Eye (tissue), 1 donor: ENCODE measurements at places on chromosomes 16 and 17.

DNA sequence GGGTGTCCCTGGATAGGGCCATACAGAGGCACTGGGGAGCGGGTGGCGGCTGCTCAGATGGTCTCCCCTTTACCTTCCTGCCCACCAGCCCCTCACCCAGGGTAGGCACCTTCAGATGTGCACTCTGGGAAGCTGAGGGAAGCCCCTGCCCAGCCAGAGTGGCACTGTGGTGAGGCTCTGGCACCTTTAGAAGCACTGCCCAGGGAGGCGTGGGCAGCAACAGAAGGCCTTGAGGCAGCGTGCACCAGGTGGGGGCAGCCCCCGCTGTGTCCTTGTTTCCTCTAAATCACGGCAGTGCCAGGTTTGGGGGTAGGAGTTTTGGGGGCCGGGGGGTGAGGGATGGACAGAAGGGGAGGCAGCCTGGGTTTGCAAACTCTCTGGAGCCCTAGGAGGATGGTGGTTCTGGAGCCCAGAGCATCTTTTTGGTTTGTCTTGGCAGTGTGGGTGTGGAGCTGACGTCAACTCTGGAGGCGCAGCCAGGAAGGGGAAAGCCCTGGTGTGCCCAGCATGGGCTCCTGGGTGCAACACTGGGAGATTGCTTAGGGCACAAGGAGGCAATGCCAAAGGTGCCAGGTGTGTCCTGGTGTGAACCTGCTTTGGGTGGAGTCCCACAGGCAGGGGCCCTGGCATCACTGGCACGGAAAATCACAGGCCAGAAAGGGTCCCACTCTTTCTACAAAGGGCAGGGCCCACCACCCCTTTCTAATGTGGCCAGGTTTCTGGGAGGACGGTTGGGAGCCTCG lies 23.1 kb upstream of the CDC42EP4 start:
- no peak for DNase-seq

GRCh38 chr16:82567175-82567574 lies 59.6 kb upstream of the CDH13 start:
- DNase-seq = no peak

DNA sequence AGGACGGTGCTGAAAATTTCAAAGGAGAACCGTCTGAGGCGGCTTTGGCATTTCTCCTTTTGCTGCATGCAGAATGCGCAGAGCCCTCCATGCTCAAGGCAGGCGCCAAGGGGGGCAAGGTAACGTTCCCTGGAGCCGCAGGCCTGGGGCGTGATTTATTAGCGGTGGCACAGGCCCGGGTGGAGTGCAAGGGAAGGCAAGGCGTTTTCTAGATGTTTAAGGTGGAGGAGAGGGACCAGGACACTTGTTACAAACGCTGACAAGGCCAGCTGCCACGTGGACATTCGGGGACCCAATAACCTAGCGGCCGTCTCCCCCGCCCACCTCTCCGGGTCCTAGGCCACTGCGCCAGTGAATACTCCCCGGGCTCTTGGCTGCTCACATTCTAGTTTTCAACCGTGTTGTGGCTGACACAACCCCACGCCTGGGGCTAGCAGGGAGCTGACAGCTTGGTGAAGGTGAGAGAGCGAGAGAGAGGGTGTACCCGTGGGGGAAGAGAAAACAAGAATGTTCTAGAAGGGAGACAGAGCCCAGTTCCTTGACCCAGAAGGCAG lies 250.1 kb downstream of the C16orf95 start:
- DNase-seq = no peak

DNA sequence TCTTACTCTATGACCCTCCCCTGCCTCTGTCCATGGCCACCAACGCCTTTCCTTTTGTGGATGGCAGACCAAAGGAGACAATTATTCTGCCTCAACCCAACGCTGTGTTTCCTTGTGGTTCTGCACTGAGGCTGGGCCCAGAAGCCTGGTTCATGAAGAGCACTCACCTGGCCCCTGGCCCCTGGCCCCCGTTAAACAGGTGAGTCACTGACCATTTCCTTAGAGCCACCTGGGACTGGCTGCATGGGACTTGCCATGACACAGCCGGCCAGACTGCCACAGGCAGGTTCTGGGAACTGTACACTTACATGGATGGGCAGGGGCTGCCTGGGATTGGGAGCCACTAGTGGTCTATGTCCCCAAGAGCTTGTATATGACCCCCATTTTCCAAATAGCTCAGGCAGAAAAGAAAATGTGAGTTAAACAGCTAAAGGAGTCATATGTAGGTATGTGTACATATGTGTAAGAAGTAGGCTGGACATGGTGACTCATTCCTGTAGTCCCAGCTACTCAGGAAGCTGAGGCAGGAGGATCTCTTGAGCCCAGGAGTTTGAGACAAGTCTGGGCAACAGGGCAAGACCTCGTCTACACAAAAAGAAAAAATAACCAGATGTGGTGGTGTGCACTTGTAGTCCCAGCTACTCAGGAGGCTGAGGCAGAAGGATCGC lies 181.9 kb upstream of the CACNG5 start:
- DNase-seq = no peak

DNA sequence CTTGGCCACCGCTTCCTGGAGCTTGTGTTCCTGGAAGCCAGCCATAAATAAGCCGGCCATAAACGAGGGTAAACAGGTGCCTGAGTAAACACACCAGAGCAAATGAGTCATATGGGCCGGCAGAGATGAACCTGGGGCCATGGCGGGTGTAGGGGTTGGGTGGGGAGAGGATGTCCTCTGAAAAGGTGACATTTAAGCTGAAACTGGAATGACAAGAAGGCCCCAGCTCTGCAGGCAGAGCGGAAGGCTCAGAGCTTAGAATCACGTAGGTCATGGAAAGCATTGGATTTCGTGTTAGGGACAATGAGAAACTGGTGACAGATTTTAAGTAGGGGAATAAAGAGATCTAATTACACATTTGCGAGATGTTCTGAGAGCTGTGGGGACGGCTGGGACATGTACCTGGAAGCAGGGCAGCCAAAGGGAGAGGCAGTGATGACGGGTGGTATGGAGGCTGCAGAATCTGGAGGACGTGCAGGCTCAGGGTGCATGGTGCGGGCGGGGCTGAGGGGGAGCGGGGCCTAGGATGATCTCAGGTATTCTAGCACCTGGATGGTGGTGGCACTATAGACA lies 8.1 kb upstream of the DNASE1 start:
- no peak for DNase-seq

GRCh38 chr17:28228109-28228840 lies 90.7 kb upstream of the TMEM97 start:
- DNase-seq = peak; percentile 42

- DNase-seq = no peak
Measured at GRCh38 chr17:30858556-30859250, 26.9 kb downstream of the ATAD5 start.

- no peak for DNase-seq
Measured at GRCh38 chr16:69620573-69620972, 54.8 kb downstream of the NFAT5 start.

GRCh38 chr17:1179818-1180742 lies at the start of gene ABR:
ABR (minus strand) TSS chr17:1179981; CDS start chr17:1179727, 254 bp downstream.
- peak; percentile 78 for DNase-seq

DNA sequence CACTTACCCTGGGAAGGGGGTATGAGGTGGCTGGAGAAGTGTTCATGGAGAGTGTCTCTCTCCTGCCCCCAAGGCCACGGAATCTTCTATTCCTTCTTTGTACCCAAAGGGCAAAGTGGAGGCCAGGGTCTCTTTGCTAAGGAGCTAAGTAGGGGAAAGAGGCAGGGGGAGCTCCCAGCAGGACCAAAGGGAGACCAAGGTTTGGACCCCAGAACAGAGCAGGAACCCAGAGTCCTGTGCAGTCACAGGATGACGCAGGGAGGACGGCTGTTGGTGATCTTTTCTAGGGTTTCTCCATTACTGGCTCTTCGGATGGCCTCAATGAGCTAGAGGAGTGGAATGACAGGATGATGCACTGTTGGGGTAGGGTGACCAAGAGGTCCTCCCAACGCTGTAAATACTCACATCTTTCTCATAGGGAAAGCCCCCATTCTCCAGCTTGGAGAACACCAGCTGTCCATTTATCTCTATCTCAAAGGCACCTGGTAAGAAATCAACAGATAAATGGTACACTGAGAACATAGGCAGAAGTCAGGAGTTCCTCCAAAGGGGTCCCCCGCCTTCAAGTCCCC lies 966 bp downstream of the MIEN1 start:
- DNase-seq = peak; percentile 21

DNA sequence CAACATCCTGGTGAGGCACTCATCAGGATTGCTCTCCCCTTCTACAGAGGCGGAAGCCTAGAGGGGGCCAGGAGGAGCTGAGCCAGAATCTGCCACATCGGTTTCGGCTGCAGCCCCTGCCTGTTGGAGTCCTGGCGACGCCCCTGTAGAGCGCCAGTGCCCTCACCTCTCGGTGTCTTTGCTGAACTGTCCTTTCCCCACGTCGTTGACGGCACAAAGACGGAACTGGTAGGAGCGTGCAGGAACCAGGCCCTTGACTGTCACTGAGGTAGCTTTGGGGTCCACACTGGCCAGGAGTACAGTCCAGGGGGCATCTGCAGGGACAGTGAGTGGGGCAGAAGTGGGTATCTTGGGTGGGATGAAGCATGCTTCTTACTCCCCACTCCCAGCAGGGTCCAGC lies 110.3 kb upstream of the CDC42EP4 start:
- no peak for DNase-seq
